SW480 (cell line): ENCODE measurements at places on chromosomes 7 and 10.

GRCh38 chr10:778626-779330 is 89.3 kb upstream of the DIP2C start:
- no peak for DNase-seq

GRCh38 chr10:89158446-89158845 is 48.7 kb downstream of the CH25H start:
- DNase-seq = no peak

DNA sequence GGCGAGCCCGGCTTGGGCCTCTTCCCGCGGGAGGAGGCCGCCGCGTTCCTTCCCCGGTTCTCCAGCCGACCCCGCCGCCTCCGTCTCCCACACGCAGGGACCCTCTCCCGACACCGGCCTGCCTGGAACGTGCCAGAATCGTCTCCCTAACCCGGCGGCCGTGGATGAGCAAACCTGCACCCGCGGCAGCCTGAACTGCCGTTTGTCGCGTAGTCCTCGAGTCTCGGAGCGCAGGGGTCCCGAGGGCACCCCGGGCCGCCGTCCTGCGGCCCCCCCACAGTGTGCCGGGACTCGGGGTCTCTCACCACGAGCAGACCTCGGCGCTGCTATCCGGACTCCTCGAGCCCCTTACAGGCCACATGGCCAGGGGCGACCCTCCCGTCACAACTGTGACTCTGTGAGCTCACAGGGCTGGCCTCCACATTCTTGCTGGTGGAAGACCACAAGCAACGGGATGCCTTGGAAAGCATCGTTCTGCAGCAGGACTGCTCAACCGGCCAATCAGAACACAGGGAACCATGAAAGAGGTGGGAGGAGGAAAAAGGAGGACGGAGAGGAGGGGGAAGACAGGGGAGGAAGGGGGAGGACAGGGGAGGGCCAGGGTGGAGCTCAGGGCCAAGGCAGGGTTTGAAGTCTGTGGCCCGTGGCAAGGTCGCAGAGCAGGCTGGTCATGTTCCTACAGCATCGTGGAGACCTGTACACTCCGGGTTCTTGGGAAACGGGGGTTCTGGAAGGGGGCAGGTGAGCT is 276.9 kb downstream of the DNAJB6 start:
- DNase-seq = no peak

DNA sequence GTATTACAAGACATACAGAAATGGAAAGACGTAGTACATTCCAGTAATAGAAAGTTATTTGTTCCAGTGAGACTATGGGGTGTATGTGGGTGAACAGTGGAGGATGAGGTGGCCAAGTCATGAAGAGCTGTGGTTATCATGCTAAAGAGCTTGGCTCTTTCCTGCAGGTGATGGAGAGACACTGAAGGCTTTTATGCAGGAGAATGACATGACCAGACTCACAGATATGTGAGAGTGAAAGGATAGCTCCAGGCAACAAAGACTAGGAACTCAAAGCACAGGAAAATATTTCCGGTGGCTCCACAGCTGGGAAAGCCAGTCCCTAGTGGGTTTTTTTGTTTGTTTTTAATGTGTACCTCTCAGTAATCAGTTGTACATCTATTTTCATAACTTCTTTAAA is 133.5 kb downstream of the TSPAN12 start:
- no peak for DNase-seq

GRCh38 chr10:13038391-13038790 is 36.9 kb upstream of the CCDC3 start:
- DNase-seq = no peak

DNA sequence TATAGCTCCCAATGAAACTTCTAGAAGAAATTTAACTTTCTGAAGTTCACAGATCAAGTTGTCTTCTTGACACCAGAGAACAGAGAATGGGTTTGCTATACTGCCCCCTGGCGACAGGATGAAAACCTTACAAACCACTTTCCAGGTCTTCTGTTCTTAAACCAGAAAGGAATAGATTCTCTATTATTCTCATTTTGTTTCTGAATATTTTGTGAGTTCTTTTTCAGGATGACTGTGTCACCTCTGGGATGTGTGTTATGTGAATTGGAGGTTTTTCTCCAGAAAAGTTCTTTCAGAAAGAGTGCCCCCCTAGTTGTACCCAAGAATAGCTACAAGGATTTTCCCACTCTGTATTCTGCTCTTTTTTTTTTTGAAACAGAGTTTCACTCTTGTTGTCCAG is 6.3 kb downstream of the IFT22 start:
- DNase-seq = peak; percentile 54

DNA sequence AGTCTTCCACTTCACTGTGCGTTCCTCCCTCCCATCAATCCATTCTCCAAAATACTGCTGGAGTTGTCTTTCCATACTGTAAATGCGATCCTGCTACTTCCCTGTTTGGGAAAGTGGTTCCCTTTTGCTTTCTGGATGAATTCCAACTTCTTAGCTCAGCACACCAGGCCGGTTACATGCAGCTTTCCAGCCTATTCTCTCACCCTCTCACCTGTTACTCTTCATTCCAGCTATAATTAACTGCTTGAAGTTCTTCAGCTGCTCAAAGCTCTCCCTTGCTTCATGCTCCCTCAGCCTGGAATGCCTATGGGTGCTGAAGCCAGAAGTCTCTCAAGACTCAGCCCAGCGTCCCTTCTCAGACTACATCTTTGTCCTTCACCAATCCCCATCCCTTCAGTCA is 6.0 kb upstream of the ZNRF2 start:
- no peak for DNase-seq

- DNase-seq = no peak
Measured at GRCh38 chr10:28381466-28381865, 78.6 kb upstream of the MPP7 start.

- no peak for DNase-seq
Measured at GRCh38 chr7:64562256-64562625, 630 bp downstream of the ZNF680 start.

DNA sequence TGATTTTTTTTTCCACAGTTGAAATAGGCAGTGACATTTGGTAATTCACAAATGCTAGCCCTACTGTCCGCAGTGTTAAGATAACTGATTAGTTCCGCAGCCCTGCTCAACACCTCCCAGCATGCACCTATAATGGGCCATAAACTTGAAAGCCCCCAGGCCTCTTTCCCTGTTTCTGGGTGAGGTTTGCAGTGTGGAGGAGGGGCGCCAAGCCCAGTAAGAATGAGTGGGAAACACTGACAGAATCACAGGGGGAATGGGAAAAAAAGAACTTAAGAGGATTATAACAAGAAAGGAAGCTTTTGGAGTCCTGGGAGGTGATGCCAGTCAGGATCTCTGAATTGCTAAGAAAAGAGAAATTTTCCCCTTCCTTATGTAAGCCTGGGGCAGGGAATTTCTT is 39.6 kb upstream of the SP8 start:
- no peak for DNase-seq

- DNase-seq = peak; percentile 38
Measured at GRCh38 chr7:25478925-25479324, 250.6 kb upstream of the NPVF start.

DNA sequence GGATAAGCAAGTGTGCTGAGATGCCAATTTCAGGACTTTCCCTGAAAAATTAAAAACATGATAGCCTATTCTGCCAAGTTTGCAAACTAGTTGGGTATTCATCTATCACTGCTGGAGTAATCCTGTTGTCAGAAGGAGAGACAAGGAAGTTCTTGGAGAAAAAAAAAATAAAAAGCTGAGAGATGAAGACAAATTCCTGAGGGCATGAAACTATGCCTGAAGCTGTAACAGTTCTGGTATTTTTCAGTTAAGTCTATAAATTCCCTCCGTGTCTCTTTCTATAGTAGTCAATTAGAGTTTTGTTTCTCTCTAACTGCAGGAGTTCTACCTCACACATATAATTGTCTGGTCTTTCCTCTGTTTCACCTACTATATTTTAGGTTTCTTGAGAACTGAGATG is 95.7 kb downstream of the DGKB start:
- DNase-seq = no peak

- DNase-seq = no peak
Measured at GRCh38 chr10:24690961-24691512, 32.6 kb downstream of the ARHGAP21 start.

- DNase-seq = no peak
Measured at GRCh38 chr10:71513540-71513853, 116.8 kb downstream of the CDH23 start.

DNA sequence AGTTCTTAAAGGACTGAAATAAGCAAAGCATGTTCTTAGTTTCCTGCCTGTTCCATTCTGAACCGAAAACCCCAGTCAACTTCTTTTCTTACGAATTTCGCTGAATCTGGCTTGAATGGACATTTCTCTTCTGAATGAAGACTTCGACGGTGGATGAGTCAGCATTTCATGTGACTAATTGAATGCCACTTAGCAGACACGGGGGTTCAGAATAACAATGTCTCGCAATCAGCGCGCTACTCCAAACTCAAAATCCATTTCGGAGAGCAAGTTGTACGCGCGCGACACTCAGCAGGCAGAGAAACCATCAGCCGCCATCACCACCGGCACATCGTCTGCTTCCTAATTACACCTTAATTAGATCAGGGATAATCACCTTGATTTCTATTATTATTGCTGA is 239.0 kb upstream of the KLF6 start:
- no peak for DNase-seq

- DNase-seq = no peak
Measured at GRCh38 chr10:11177381-11177780, 159.7 kb downstream of the CELF2 start.

DNA sequence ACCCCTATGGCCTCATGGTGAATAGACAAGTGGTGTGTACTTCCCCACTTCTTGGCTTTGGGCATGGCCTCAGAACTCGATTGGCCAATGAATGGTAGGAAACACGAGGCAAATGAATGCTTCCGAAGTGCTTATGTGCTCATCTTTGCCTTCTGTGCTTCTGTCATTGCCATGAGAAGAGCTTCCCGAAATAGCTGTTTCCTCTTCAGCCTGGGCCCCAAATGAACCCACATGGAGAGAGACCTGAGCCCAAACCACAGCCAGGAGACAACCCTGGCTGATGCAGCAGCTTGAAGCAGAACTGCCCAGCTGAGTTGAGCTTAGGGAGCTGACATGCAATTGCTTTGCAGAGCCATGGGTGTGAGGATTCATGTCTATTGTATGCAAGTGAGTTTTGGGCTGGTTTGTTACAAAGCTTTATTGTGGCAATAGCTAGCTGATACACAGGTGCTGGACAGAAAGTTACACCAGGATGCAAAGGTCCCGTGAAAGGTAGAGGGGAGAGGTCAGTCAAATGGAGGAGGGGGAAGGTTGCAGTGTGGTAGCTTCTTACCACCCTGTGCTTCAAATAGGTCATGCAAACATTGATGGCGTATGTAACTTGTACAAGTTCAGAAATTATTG is 328.2 kb downstream of the PLXNA4 start:
- DNase-seq = no peak

- DNase-seq = no peak
Measured at GRCh38 chr7:100887516-100888290, 1.8 kb downstream of the UFSP1 start.

- DNase-seq = no peak
Measured at GRCh38 chr7:152910545-152911225, 151.1 kb downstream of the ACTR3B start.

DNA sequence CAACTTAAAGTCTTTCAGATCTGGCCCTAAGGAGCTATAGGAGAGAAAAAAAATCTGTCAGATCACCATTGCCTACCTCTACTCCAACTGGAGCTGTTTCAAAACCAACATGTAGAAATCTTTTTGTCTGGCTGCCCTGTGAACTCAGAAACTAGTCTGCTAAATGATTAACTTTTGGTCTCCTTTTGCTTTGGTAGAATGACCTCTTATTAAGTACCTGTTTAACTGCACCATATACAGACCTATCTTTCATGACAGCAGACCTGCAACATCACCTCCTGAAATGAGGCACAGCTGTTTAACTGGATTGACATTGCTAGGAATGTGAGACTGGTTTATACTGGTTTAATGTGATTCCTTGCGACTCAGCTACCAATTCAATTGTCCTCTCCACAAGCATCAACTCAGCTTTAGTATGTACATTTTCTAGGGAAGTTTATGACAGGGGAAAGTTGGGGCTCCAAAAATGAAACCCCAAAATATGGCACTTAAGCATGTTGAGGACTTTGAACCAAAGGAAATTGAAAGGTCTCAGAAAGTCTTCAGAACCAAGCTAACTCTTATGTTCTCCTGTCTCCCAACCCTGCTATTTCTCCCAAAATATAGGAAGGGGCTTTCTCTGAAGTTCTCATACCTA is 1.8 kb downstream of the CYP3A43 start:
- DNase-seq = peak; percentile 22

- DNase-seq = peak; percentile 29
Measured at GRCh38 chr7:51000956-51001355, 218.3 kb upstream of the GRB10 start.

- DNase-seq = no peak
Measured at GRCh38 chr7:1062296-1063294, 18.2 kb downstream of the GPR146 start.

DNA sequence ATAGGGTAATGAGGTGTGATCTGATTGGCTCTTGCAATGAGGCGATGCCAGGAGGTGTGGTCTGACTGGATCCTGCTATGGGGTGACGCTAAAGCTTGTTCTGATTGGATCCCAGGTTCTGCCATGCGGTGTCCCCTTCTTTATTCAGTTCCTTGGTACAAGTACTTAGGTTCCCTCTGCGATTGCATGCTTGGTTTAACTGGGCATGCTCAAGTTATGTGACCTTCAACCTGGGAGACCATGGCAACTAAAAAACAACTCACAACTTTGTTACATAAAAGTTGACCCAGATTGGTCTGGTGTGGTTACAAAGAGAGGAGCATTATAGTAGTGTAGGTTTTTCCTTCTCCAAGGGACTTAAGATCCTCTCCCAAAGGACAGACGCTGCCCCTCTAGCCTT is 49.5 kb upstream of the DNAJC1 start:
- no peak for DNase-seq

GRCh38 chr7:120805636-120806388 is 52.1 kb downstream of the TSPAN12 start:
- peak; percentile 59 for DNase-seq

- no peak for DNase-seq
Measured at GRCh38 chr10:48609899-48610584, 5.2 kb upstream of the ARHGAP22 start.

DNA sequence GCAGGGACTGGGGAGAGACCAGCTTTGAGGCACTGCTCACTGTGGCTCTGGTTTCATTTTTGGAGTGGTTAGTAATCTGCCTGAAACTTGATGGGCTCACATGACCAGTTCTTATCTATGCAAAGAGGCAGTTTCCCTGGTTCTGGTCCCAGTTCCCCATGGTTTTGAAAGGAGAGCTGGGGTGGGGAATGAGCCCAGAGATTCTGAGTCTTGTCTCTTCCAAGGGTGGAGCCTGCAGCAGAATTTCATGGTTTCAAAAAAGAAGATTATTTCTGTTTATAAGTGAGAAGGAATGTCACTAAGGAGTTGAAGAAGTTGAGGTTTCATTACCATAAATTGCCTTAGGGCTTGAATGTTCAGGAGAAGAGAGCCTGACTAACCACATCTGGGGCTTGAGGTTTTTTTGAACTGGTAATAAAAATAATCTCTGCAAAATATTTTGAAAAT is 190.2 kb upstream of the HABP2 start:
- DNase-seq = peak; percentile 53

DNA sequence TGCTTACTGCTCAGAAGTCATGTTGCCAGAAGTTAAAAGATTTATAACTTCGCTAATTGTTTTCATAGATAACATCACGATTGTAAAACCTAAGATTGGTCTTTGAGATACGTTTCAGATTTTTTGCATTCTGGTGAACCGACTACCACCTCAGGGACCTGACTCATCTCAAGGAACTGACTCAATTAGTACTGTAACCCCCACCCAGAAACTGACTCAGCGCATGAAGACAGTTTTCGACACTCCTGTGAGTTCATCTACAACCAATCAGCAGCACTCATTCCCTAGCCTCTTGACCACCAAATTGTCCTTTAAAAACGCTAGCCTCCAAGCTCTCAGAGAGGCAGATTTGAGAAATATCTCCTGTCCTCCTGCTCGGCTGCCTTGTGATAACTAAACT is 72.3 kb downstream of the ELMO1 start:
- no peak for DNase-seq
